ENCODE measurements at places on chromosomes 1 and 21.
A peak's percentile ranks its signal among the peaks of the same experiment; 100 is the strongest.

GRCh38 chr1:48258106-48258505 is 35.6 kb downstream of the SLC5A9 start:
- no peak for DNase-seq

DNA sequence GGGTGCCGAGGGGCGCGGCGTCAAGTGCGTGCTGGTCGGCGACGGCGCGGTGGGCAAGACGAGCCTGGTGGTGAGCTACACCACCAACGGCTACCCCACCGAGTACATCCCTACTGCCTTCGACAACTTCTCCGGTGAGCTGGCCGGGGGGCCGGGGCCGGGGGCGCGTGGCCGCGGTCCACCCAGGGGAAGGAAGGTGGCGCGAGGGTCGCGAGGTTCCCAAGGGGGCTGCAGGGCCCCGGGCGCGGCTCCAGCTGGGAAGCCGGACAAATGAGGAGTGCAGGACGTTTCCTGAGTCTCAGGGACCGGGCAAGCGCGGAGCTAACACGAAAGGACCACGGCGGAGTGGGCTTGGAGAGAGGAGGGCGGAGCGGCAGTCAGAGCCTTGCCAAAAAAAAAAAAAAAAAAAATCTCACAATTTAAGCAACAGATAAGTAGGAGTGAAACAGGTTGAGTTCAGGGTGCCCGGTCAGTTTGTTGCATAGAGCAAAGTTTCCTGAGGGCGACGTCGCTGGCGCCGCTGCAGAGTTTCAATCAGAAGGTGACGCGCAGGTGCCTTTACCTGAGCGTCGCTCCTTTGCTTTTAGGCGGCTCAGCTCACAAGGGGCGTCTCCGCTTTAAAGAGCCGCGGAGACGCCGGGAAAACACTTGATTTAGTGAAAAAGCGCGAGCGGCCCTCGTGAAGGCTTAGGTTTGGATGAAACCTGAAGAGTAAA is 750 bp downstream of the RHOU start:
- no peak for DNase-seq

DNA sequence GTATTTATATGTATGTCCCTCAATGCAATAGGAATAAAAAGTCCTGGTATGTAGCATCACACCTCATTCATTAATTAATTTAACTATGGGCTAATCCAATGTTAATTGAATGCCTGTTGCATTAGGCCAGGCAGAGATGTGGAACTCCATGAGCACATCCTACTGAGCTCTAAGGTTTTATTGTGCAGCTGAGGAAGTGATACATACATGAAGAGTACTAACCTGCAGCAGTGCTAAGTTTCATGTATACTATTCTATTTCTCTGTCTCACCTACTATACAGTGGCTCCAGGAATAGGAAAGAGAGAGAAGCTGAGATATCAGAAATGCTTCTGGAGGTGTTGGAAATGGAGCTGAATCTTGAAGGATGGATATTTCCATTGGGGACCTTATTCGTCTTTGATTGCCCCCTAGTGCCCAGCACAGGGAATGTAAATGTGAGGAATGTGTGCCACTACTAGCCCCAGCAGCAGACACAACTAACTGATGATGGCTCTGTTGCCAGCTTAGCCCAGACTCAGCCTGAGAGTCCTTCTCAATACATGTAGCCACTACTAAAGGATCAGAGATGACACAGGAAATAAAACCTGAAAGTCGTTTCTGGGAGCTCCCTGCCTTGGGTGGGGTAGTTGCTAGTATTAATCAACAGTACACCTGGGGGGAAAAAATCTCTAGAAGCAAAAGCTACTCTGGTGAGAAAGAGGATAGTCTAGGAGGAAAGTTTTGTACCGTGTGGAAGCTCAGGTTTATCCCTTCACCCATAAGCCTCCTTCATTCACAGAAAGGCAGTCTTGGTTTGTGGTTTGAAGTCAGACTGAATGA is 173.3 kb upstream of the FOXD3 start:
- DNase-seq, result peak; percentile 2

DNA sequence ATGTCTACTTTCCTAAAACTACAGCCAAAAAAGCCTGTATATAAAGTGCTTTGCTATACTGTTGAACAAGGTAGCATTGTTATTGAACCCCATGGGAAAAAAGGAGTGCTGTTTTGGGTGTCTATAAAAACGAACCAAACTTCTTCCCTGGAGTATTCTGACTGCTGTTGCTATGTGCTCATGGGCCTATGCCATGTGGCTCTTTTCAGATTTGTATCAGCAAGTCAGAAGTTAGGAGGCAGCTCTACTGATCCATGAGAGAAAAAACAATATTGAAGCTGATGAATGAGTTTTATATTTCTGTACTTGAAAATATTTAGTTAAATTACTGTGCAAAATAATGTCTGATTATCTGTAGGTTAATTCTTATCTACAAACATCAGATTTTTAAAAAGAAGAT is 66.5 kb downstream of the ADGRL2 start:
- DNase-seq, result peak; percentile 14

GRCh38 chr21:42608446-42608845 is 45.0 kb upstream of the PDE9A start:
- DNase-seq, result no peak

GRCh38 chr1:185401019-185401418 is 84.0 kb upstream of the IVNS1ABP start:
- no peak for DNase-seq

- DNase-seq, result no peak
Observed at GRCh38 chr1:171424494-171424893, 60.8 kb upstream of the PRRC2C start.

- DNase-seq, result peak; percentile 65
Observed at GRCh38 chr1:24022581-24023361, 42.6 kb upstream of the SRSF10 start.

- no peak for DNase-seq
Observed at GRCh38 chr1:8077602-8078001, 51.5 kb upstream of the ERRFI1 start.

All from umbilical cord (tissue), 2 donors.